ENCODE measurements at places on chromosomes 1 and 21.

- DNase-seq: no peak
Measured at GRCh38 chr1:200353232-200353631, 56.6 kb downstream of the ZNF281 start.

- DNase-seq: no peak
Measured at GRCh38 chr1:202638019-202638700, 72.1 kb downstream of the SYT2 start.

GRCh38 chr1:63945943-63946342, 172.1 kb downstream of the ROR1 start:
- no peak for DNase-seq

- no peak for DNase-seq
Measured at GRCh38 chr1:116881879-116882520, 27.7 kb upstream of the PTGFRN start.

DNA sequence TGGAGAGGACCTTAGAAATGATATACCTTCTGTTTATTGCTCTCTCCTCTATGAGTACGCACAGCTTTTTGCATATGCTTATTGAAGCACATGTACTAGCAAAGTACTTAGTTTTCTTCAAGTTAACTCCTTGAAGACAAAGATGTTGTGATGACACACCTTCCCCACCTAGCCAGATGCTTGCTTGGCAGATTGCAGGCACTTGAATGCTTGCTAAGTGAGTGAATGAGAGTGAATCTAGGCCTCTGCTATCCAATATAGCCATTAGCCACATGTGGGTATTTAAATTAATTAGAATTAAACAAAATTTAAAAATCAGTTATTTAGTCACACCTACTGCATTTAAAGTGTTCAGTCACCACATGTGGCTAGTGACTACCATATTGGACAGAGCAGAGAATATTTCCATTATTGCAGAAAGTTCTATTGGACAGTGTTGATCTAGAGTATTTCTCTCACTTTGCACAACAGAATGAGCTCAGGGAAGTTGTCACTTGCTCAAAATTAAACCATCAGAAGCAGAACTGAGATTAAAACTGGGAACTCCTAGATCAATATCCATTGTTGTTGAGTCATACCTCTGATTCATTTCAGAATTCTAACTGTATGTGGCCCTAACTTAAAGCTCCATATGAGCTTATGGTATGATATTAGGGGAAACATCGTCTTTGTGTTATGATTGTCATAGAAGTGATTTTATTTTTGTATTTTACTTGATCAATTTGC, 8.6 kb upstream of the EEIG2 start:
- DNase-seq: no peak

- no peak for DNase-seq
Measured at GRCh38 chr1:41328780-41329640, 32.2 kb upstream of the FOXO6 start.

DNA sequence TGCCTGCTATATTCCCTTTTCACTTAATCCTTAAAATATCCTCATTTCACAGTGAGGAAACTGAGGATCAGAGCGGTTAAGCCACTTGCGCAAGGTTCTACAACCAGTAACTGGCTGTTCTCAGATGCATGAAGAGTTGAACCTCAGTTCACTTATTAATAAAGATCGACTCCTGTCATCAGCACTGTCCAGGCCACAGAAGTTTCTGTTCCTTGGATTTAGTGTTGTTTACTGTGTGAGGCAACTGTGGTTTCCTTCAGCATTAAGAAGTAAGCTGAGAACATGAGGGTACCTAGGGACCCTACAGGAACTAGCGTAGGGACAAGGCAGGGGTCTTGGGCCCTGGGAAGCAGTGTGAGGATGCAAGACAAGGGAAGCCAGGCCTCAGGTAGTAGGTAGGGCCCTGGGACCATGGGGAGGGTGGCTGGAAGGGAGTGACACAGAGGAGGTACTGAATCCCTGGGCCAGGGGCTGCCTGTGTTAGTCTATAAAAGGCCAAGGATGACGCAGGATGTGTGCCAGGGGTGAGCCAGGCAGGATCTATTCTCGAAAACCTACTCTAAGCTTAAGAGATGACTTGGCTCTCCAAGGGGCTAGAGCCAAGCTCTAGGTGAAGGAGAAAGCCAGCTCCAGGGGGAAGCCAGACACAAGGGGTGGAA, 181.2 kb upstream of the CSF3R start:
- DNase-seq: no peak

DNA sequence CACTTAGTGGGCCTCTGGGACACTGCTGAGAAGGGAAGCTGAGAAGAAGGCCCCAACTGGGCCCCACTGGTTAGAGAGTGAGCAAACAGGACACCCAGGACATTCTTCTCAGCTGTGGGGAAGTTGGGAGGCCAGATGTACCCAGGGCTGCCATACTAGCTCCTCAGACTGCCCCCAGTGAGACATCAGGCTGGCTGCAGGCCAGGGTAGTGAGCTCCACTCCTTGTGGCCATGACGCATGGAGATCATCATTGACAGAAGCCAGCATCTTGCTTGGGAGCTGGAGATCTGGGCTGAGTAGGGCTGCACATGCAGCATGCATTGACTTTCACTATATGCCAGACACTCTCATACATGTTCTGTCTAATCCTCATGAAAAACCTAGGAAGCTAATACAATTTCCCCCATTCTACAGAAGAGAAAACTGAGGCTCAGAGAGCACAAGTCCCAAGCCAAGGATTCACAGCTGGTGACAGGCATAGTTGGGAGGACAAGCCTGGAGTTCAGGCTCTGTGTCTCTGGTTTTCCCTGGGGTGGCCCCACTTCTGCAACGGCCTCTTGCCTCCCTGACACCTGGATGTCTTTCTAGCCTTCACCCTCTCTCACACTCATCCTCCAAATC, 24.1 kb upstream of the MYCL start:
- DNase-seq: no peak

DNA sequence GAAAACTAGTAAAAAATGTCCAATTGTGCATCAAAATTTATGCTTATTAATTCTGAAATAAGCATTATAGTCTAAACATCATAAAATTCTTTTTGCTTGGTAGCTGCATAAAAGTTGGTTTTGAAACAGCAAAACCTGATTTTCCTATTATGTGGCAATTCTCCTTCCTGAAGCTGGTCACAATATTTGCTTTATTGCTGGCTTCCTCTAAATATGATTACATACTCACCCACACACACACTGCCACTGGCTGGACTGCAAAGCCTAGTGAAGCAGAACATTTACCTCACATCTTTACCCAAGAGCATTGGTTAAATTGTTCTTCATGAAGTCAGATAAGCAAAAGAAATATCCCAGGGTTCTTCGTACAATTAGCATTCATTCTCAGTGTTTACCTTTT, 103.0 kb downstream of the NR5A2 start:
- DNase-seq: no peak

GRCh38 chr21:34185026-34185750, 111.8 kb downstream of the MRPS6 start:
- no peak for DNase-seq

DNA sequence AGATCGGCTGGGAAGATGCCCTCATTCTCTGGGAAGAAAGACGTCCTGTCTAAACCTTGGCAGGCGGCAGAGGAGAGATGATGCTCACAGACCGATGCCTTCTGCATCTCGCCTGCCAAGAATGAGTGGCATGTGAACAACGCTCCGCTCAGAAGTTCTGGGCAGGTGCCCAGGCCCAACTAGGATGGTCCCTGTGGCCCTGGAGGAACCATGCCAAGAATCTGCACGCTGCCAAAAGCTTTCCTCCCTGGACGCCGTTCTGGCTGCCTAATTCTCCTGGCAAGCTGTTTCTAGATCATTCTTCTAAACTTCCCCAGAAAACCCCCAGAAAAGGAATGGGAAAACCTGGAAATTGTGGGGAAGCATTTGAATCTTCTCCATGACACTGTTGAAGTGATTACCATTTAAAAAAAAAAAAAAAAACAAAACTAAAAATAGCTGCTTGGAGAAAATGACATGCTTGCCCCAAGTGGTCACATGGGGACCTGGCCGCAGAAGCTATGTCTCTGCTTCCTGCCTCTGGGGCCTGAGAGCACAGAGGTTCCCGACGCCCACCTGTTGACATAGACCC, 440.9 kb downstream of the PRDM2 start:
- no peak for DNase-seq

DNA sequence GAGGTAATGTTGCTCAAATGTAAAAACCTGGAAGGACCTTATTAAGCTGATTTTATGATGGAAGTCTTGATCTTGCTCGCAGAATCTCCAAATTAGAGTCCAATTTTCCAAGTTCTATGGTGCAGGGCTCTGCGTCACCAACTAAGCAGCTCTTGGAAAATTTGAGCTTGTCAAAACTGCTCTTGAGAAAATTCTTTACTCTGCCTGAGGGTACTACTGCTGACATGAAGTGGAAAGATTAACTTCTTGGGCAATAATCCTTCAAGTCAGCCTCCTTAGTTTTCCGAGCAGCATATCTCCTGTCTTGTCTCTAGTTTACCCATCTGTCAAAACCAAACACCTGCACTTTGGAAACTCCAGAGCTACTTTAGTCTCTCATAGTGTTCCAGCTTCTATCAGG, 293.7 kb downstream of the KCTD3 start:
- DNase-seq: no peak

- no peak for DNase-seq
Measured at GRCh38 chr1:211699059-211699458, 23.6 kb upstream of the NEK2 start.

GRCh38 chr1:202189001-202189790, 4.4 kb upstream of the LGR6 start:
- DNase-seq: peak; percentile 75

- DNase-seq: no peak
Measured at GRCh38 chr21:44437696-44438431, 17.4 kb upstream of the LRRC3 start.

GRCh38 chr1:21641967-21642739, 27.0 kb downstream of the RAP1GAP start:
- no peak for DNase-seq

DNA sequence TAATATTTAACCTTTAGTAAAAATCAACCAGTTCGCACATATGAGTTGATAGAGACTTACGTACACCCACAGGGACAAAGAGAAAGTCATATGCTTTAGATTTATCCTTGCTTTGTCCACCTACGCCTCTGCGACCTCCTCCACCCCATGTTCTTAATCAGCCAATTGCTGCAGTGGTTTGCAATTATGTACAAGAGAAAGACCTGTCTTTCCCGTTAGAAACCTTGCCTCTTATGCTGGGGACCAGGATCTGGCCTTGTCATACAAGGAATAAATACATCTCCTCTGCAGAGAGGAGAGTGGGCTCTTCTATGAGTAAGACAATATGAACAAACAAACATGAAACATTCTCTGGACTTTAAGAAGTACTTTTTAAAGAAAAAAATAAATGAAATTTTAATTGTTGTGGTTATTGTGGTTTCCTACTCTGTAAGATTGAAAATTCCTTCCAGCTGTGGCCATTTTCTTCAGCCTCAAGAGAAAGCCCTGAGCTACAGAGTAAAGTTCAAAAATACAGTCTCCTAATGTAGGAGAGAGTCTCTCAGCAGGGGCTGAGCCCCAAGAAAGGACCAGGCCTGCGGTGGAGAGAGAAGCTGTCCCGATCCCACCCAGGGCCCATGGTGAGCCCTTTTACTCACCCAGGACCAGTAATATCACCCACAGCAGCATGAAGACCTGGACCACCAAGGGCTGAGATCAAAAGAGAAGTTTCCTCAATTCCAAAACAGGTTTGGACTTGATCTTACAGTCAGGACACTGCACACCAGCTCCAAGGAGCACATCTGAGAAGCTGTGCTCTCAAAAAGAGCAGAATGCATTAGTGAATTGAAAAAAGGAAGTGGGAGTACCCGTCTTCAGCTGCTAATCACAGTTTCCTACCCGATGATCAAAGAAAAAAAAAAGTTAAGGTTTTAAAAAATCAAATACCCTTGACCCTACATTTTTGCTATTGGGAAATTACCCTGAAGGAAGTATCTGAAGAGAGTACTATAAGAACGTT, at the start of gene FCRL5:
TSS of gene FCRL5 (minus strand) at position 822 of the 1,000 bp plus-strand sequence. CDS start at position 669, 153 bp downstream.
- DNase-seq: no peak

GRCh38 chr1:9651565-9652378, at the start of gene PIK3CD:
Gene PIK3CD, plus strand, starts transcription at chr1:9651731. Its CDS starts 58,725 bp downstream, at chr1:9710456.
- no peak for DNase-seq

GRCh38 chr1:37701051-37701450, 8.7 kb downstream of the CDCA8 start:
- no peak for DNase-seq

DNA sequence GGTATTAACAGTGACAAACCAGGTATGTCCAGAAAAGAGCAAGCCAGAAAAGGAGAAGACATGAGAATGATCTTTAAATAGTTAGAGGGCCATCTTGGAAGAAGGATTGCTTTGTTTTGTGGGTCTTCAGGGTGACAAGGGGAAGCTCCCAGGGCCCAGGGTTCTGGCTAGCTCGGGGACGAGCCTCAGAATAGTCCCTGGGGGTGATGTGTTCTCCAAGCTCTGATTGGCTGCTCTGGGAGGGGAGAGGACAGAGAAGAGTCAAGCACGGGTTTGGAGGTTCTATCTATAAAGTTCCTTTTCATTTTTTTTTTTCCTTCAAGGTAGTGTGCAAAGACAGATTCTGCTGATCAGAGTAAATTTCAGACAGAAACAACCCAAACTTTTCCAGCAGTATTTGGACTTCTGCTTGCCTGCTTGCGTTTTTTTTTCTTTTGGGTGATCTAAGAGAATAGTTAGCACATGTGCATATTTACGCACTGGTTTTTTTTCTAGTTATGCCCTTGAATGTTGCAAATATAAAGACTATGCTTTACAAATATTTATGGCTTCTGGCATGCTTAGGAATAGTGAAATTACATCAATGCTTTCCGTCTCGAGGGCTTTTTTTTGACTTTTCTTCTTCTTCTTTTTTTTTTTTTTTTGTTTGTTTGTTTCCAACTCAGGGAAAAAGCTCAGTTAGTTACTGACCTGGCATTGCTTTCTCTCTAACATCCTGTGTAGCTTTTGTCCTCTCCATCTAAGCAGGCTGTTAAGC, 59.7 kb downstream of the ROR1 start:
- DNase-seq: no peak

DNA sequence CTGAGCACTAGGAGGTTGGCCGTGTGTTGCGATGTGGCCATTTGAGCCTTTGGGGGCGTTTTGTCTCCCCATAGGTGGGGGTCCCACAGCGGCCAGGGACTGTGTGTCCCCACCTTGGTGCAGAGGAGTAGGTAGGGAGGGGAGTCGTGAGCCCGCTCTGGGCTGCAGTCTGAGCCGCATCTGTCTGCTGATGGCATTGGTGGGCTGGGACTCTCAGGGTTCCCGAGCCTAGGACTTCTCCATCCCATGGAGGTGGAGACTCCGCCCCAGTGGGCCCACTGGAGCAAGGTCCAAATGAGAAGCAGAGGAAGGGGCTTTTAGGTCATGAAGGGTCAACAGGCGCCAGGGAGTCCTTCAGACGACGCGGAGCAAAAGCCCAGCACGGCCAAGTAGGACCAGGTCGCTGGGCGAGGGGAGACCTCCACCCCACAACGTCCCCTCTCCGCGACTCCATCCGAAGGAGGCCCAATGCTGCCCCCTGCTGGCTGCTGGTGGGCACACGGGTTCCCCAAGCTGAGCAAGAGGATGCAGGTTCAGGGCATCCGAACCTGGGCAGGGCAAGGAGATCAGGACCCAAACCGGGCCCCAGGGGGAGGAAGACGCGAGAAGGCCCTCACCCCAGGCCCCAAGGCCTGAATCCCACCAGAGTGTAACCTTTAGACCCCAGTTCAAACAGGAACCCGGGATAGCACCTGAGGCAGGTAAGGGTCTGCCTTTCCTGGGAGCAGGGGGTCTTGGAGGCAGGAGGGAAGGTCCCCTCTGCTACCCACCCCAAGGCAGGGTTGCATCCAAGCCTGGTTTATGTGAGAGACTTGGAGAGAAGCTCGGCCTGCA, 14.9 kb downstream of the TTC34 start:
- peak; percentile 32 for DNase-seq

- no peak for DNase-seq
Measured at GRCh38 chr1:70671006-70671405, 259.9 kb downstream of the CTH start.

- DNase-seq: no peak
Measured at GRCh38 chr1:109354929-109355328, 42.8 kb downstream of the SORT1 start.

GRCh38 chr1:10402729-10403274, 3.9 kb downstream of the PGD start:
- DNase-seq: no peak

Data from activated CD8-positive, alpha-beta memory T cell treated with anti-CD3 and anti-CD28 coated beads for 1 hour (primary cell).